ENCODE measurements at places on chromosomes 2 and 18.

DNA sequence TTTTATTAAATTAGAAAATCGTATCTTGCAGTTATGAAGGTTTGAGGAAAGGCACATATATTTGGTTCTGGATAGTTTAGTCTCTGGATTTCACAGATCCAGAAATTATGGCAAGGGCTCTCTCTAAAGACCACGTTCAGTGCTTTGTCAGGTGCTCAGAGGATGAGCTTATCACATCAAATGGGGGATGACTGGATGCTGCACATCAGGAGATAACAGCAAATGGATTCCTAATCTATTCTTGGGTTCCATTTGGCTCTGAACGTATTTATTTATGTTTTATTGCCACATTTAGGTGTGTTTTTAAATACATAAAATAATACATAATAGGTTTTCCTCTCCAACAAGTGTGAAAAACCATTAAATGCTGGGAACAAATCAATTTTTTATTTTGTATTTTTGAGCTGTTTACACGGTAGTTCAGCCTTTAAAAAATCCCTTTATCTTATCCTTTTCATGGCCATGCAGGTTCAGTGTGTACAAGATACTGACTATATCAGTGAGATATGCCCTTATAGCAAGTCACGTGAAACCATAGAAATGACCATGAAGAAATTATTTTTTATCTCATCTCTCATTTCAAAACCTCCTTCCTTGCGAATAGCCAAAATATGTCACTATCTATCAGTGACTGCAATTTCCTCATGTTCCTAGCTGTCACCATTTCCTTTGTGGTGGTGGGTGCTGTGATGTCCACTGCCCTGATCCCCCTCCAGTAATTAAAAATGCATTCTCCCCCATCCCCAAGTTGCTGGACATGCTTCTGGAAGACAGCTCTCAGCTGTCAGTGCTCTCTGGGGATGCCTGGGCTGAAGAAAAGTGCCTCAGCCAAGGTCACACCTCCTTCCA is 25.9 kb upstream of the CXCR4 start:
- DNase-seq, result no peak

DNA sequence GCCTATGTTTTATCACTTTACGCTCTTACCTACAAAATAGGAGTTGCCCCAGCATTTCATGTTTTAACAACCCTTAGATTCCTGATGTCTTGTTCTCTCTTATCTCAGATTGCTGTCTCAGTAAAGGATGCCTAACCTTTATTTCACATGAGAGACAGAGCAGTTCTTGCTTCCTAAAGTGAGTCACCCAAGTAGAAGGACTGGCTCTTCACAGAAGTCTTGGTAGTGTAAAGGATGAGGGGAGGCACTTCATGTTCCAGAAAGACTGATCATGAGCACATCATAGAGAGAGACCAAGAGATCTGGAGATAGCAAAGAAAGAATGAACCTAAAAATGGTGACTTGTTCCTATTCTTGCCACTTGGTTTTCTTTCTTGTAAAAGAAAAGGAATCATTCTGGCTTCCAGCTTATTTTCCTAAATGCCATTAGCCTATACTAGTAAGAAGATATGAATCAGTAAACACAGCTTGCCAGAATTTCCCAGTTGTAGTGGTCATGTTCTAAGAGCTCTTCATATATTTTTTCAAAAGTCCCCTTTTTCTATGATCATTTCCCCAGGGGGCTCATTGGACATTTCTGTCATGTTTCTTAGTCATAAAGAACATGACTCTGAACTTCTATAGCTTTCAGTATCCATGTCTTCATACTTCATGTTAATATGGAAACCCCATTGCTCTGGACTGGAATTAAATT is 54.9 kb downstream of the MAPRE2 start:
- no peak for DNase-seq

GRCh38 chr2:197170208-197170607 is 140.4 kb downstream of the ANKRD44 start:
- no peak for DNase-seq

DNA sequence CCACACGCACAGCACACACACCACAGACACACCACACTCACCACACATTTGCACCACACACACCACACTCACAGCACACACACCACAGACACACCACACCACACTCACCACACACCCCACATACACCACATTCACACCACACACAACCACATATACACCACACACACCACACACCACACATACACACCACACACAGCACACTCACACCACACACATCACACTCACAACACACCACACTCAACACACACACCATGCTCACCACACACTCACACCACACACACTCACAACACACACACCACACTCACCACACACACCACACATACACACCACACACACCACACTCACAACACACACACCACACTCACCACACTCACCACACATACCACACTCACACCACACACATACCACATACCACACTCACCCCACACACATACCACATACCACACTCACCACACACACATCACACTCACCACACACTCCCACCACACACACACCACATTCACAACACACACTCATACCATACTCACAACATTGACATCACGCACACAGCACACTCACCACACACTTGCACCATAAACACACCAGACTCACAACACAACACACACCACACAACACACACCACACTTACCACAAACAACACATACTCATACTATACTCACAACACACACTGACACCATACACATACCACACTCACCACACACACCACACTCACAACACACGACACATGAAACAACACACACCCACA is 60.0 kb downstream of the SDC1 start:
- no peak for DNase-seq

- no peak for DNase-seq
Measured at GRCh38 chr2:61244694-61245093, 82.7 kb downstream of the C2orf74 start.

DNA sequence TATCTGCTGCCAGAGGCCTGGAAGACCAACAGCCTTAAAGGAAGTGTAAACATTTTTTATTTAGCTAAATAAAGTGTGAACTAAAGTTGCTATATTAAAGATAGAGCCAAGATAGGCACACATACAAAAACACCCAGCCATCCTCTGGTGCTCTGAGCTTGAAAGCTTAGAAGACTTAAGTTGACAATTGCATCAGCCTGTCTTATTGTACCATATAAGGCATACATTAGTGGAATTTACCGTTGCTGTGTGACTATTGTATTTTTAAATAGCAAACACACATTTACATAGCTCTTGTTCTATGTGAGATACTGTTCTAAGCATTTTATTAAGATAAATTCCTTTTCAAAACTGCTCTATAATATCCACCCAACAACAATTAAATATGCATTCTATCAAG is 736.6 kb upstream of the ZEB2 start:
- DNase-seq, result no peak

- peak; percentile 52 for DNase-seq
Measured at GRCh38 chr2:28662468-28663181, 89.0 kb upstream of the PPP1CB start.

DNA sequence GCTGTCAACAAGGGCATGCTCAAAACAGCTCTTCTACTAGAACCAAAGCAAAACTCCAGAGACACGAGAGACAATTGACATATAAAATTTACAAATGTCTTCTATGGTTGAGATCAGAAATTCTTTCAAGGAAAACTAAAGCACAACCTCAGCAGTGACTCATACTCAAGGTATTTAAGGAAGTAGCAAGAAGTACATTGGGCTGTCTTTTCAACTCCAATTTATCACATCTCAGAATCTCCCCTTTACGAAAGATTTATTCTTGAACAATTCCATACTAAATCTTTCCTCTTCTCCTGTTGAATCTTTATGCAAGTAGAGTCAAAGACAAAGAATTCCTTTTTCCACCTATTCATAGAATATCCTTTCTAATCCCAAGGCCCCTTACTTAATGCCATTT is 324.0 kb downstream of the IRS1 start:
- DNase-seq, result peak; percentile 25

DNA sequence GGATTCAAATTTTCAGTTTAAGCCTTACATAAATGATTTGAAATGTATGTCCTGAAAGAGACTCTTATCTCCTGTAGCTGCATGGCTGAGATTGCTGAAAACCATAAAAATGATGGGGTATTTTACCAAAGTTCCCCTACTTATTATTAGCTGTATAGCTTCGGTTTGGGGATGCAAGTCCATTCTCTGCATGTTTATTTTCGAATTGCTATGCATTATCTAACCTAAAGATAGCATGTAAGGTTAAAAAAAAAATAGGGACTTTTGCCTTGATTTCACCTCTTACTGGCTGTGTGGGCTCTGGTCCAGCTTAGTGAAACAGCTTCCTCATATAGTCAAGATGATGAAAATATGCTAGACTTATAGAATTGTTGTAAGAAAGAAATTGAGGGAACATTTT is 14.0 kb upstream of the ACOXL start:
- no peak for DNase-seq

Data from hepatic stellate cell (primary cell).